ENCODE measurements at places on chromosomes 4 and X. TPM values are rescaled to one million over a fixed set of nuclear protein-coding genes. Genes with fewer than 3 reads are reported as not detected.

- no peaks in the 10 kb centered on the region for H3K27me3 ChIP-seq
- no peak for DNase-seq
- H3K4me3 ChIP-seq = no peak overlapping the region
- H3K27ac ChIP-seq = no peak overlapping the region
- no peaks in the 10 kb centered on the region for H3K4me1 ChIP-seq
Observed at GRCh38 chrX:55546956-55547355, 57.3 kb upstream of the USP51 start.

- H3K27ac ChIP-seq = no peak overlapping the region
- no peak overlapping the region for H3K4me3 ChIP-seq
- no peaks in the 10 kb centered on the region for H3K36me3 ChIP-seq
- DNase-seq = no peak
- H3K4me1 ChIP-seq = no peaks in the 10 kb centered on the region
Observed at GRCh38 chr4:146274774-146275173, 60.4 kb downstream of the REELD1 start.

- no peak overlapping the region for H3K27ac ChIP-seq
- H3K4me1 ChIP-seq = no peaks in the 10 kb centered on the region
Observed at GRCh38 chrX:134764202-134764785, 106.0 kb upstream of the PLAC1 start.

DNA sequence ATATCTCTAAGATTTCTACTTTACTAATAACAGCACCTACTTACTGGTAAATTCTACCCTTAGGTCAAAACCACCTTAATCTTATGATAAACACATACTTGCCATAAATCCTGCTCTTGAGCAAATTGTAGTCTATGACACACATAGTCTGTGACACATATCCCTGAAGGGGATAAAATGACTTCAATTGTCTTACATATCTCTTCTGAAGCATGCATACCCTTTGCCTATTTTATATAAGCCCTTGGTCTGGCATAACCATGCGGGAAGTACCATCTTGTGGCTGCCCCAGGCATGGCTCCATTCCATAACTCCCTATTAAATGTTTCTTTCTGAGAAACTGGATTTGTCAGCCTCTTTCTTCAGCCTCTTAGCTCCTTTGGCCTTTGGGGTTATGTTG is 248.9 kb downstream of the SLC7A11 start:
- H3K27ac ChIP-seq = no peak overlapping the region
- H3K36me3 ChIP-seq = no peaks in the 10 kb centered on the region
- no peak overlapping the region for H3K4me3 ChIP-seq
- H3K4me1 ChIP-seq = peaks cover 6% of the 10 kb centered on the region

GRCh38 chr4:43411226-43411625 is 518.7 kb downstream of the GRXCR1 start:
- H3K36me3 ChIP-seq = no peaks in the 10 kb centered on the region
- no peak overlapping the region for H3K27ac ChIP-seq
- no peak overlapping the region for H3K4me3 ChIP-seq
- no peaks in the 10 kb centered on the region for H3K27me3 ChIP-seq

- no peaks in the 10 kb centered on the region for H3K36me3 ChIP-seq
- no peak overlapping the region for H3K27ac ChIP-seq
- H3K4me3 ChIP-seq = no peak overlapping the region
- H3K27me3 ChIP-seq = no peaks in the 10 kb centered on the region
- no peaks in the 10 kb centered on the region for H3K4me1 ChIP-seq
Observed at GRCh38 chr4:32499171-32499570, 1779.0 kb downstream of the PCDH7 start.

DNA sequence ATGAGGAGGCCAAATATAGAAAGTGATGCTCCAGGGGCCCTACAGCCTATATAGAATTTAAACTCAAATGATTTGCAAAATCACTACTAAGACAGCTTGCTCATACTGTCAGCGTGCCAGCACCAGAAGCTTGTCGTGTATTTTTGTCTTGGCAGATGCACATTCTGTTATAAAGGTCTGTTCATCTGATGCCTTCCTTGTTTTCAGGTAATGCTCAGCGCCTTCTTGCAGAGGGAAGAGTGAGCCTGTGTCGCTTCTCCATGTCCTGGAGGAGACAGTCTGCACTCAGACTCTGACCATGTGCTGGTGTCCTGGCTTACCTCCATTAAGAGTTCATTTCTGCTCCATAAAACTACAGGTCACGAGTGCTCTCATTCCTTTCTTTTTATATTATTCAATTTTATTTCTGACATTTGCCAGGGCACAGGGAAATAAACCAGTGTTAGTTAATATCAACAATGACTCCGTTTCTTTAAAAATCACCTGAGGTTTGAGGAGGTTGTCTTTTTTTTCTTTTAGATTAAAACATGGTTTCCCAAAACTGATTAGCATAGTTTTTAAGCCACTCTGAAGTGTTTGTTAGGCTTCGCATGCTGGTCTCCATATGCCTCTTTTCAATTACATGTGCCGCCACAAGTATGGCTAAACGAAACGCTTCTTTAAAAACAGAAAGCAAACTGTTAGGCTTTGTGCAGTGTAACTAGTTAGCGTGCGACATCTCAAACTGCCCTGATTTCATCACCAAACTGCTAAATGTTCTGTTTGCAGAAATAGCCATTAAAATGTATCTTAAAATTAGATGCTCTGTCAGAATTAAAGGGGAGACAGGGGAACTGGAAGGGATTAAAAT is 215.2 kb upstream of the GK2 start:
- H3K4me1 ChIP-seq = no peaks in the 10 kb centered on the region
- peak; percentile 24 for DNase-seq
- no peak overlapping the region for H3K4me3 ChIP-seq
- H3K27me3 ChIP-seq = no peaks in the 10 kb centered on the region
- H3K36me3 ChIP-seq = no peaks in the 10 kb centered on the region
- H3K27ac ChIP-seq = no peak overlapping the region

- H3K27ac ChIP-seq = no peak overlapping the region
- no peak for DNase-seq
- no peaks in the 10 kb centered on the region for H3K4me1 ChIP-seq
- peaks cover 34% of the 10 kb centered on the region for H3K27me3 ChIP-seq
Observed at GRCh38 chr4:1469607-1470392, 63.6 kb upstream of the NKX1-1 start.

DNA sequence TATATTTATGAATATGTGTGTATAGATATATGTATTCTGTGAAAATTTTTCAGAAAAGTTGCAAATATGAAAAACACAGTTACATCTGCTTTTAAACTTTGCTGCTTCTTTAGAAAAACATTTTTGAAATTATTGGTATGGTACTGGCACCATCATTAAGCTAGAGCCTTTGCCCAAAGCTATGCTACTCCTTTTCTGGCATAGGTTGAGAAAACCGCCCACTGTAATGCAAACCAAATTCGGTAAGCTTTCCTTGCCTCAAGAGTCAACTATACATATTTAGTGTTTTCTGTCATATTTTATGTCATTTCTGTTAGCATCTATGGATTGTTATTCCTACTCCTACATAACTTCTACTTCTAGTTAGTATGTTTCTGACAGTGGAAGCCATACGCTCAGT is 50.7 kb downstream of the ANTXR2 start:
- peaks cover 62% of the 10 kb centered on the region for H3K36me3 ChIP-seq
- no peak overlapping the region for H3K27ac ChIP-seq
- H3K4me1 ChIP-seq = peaks cover 15% of the 10 kb centered on the region
- DNase-seq = no peak

GRCh38 chr4:139617702-139618490 is 47.7 kb upstream of the MGST2 start:
- H3K36me3 ChIP-seq = no peaks in the 10 kb centered on the region
- no peak overlapping the region for H3K4me3 ChIP-seq
- H3K27me3 ChIP-seq = no peaks in the 10 kb centered on the region
- H3K4me1 ChIP-seq = no peaks in the 10 kb centered on the region
- DNase-seq = no peak

DNA sequence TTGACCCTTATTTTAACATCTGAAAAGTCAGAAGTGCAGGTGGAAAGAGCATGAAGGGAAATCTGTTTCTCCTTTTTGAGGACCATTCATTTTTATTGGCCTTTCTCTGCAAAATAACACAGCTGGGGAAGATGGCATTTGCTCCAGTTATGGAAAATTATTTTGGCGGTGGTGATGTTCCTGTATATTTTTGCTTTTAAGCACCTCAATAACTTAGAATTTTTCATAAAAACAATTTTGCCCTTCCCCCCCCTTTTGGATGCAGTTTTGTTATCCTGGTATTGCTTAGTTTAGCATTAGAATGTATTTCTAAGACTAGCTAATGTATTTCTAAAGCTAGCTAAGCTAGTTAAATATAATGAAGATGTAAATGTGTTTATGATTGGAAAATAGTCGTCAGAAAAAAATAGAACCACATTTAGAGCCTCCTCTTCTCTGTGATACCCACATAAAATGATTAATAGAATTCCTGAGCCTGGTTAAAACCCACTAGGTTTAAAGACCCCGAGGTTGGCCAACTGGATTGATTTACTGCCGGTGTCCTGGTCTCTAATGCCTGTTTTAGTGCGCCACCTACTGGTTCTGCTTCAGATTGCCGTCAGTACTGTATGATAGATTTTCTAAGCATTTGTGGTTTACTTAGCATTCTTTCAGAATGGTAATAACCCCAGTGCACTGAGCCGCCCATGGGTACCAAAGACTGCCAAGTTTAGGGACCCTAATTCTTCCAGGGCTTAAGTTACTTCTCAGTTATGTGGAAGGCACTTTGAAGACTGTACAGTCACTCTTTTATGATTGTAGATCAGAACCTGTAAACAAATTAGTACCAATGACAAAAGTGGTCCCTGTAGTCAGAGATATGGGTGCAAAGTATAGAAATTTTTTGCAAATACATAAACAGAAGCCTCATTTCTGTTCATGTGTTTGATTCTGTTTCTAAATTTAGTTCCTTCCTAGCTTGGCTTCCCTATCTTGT is 11.4 kb downstream of the KLF3 start:
- peak; percentile 82 for DNase-seq
- H3K36me3 ChIP-seq = no peaks in the 10 kb centered on the region
- no peaks in the 10 kb centered on the region for H3K27me3 ChIP-seq
- no peak overlapping the region for H3K4me3 ChIP-seq
- H3K4me1 ChIP-seq = peaks cover 100% of the 10 kb centered on the region

DNA sequence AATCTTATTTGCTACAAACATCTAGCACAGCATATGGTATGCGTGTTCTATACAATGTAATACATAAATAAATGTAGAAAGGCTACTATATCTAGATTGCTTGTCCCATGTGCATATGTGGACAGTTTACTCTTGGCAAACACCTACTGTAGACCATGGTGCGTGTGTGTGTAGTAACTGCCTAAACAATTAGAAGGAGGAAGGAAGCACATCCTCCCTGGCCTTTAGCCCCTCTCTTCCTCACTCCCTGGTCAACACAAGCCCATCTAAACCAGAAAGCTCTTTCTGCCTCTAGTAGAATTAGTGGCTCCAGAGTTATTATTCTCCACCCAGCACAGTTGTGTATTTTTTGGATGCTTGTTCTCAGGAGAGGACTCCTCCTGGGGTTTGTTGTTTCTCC is 73.9 kb downstream of the KDR start:
- H3K4me3 ChIP-seq = no peak overlapping the region
- H3K27me3 ChIP-seq = no peaks in the 10 kb centered on the region
- H3K27ac ChIP-seq = no peak overlapping the region
- no peaks in the 10 kb centered on the region for H3K36me3 ChIP-seq
- H3K4me1 ChIP-seq = no peaks in the 10 kb centered on the region

GRCh38 chrX:12702509-12703091 is 88.6 kb upstream of the PRPS2 start:
- H3K4me3 ChIP-seq = no peak overlapping the region
- H3K36me3 ChIP-seq = no peaks in the 10 kb centered on the region
- no peaks in the 10 kb centered on the region for H3K27me3 ChIP-seq
- H3K4me1 ChIP-seq = no peaks in the 10 kb centered on the region
- H3K27ac ChIP-seq = no peak overlapping the region
- DNase-seq = no peak

- no peak for DNase-seq
- no peaks in the 10 kb centered on the region for H3K36me3 ChIP-seq
- H3K4me3 ChIP-seq = no peak overlapping the region
- no peak overlapping the region for H3K27ac ChIP-seq
- H3K27me3 ChIP-seq = no peaks in the 10 kb centered on the region
Observed at GRCh38 chr4:103567591-103567990, 152.2 kb downstream of the TACR3 start.

- no peak overlapping the region for H3K27ac ChIP-seq
- no peak overlapping the region for H3K4me3 ChIP-seq
- no peaks in the 10 kb centered on the region for H3K4me1 ChIP-seq
- no peaks in the 10 kb centered on the region for H3K27me3 ChIP-seq
Observed at GRCh38 chrX:130147631-130148030, 18.0 kb downstream of the AIFM1 start.

- no peak overlapping the region for H3K4me3 ChIP-seq
- no peaks in the 10 kb centered on the region for H3K27me3 ChIP-seq
- no peaks in the 10 kb centered on the region for H3K36me3 ChIP-seq
- no peak for DNase-seq
- no peaks in the 10 kb centered on the region for H3K4me1 ChIP-seq
- no peak overlapping the region for H3K27ac ChIP-seq
Observed at GRCh38 chr4:110156442-110156841, 42.0 kb downstream of the ELOVL6 start.

- no peaks in the 10 kb centered on the region for H3K36me3 ChIP-seq
- H3K27ac ChIP-seq = no peak overlapping the region
- no peak for DNase-seq
- H3K27me3 ChIP-seq = no peaks in the 10 kb centered on the region
Observed at GRCh38 chr4:41218703-41219102, 4.4 kb upstream of the APBB2 start.

- no peaks in the 10 kb centered on the region for H3K4me1 ChIP-seq
- H3K27me3 ChIP-seq = no peaks in the 10 kb centered on the region
- no peak overlapping the region for H3K27ac ChIP-seq
- no peak for DNase-seq
- H3K4me3 ChIP-seq = no peak overlapping the region
Observed at GRCh38 chrX:53723381-53723780, 36.9 kb upstream of the HUWE1 start.

DNA sequence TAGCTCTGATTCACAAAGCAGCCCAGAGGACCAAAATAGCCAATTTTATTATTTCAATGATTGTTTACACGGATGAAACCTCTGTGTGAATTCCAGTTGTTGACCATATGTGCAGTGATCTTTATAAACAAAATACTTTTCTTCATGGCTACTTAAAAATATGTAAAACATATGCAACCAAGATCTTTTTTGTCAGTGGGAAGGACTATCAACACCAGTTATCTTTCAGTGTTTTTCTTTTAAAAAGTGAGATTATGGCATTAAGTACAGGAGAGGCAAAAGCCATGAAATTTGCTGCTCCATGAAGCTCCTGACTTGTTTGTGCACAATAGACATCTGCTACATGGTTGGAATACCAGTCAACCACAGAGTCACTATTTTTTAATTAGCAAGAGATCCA is 184.4 kb downstream of the DKK2 start:
- no peak for DNase-seq
- H3K27me3 ChIP-seq = no peaks in the 10 kb centered on the region
- H3K4me3 ChIP-seq = no peak overlapping the region
- no peaks in the 10 kb centered on the region for H3K36me3 ChIP-seq
- no peaks in the 10 kb centered on the region for H3K4me1 ChIP-seq
- H3K27ac ChIP-seq = no peak overlapping the region

BEX4 gene
- total RNA-seq = 30.6 TPM

IQSEC2 gene
- 20.4 TPM for total RNA-seq

PNCK gene
- total RNA-seq = 4.5 TPM

PNMA3 gene
- 0.30 TPM for total RNA-seq

CLIC2 gene
- total RNA-seq = 21.6 TPM
